ENCODE measurements at places on chromosomes 4 and X.

DNA sequence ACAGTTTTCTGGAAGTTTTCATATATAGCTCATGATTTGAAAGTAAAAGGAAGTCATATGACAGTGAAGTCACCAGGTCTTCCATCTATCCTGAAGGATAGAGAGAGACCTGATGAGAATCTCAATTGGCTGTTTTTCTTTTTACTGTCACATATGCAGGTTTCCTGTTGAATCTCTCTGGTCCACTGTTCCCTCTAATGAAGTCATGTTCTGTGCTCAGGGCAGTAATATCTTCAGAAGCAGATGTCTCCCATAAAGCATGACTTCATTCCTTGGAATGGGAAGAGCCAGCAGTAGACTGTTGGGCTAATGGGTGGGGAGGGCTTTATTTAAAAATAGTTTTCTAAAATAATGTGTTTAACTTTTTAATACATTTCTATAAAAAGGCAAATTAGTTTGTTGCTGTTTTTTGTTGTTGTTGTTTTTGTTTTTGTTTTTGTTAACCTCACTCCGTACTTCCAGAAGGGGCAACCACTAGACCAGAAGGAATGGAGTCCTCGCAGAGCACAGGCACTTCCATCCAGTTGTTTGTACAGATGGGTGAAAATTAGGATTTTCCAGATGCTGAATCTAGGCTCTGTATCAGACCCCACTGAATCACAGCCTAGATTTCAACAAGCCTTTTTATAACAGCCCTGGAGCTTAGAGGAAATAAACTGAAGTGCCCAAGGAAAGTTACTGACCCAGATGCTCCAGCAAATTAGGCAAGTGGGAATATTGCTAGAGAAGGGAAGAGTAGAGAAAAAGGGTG, 54.2 kb downstream of the AWAT2 start:
- ATAC-seq = no peak

DNA sequence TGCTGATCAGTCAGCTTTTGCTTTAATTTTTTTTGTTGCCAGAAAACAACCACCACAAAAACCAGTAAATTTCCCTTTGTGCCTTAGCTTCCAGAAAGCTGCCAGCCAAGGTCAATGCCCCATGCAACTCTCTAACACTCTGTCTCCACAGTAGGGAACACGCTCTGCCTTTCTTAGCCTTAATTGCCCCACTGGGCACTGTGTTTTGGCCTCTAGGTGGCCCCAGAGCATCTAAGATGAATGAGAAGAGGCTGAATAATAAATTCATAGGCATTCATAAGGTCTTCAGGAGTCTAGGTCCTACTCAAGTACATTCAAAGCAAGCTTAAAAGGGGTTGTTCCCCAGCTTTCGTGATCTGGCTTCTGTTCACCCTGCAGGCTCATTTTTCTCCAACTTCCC, 57.7 kb upstream of the PASD1 start:
- no peak for ATAC-seq

DNA sequence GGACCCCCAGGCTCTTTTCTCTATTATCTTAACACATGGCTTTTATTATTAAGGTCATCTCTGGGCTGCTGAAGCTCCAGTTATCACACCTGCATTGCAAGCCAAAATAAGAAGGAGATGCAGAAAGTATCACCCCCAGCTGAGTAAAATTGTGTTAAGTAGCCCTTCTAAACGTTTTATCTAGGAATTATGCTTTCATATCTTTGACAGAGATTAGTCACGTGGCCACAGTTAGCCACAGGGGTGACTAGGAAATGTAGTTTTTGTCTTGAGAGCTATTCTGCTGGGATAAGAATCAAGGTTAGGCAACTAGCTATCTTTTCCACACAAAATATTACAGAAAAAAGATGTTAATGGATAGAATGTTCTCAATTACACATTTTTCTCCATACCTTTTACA, 102.1 kb downstream of the ANXA3 start:
- no peak for ATAC-seq

GRCh38 chr4:6461301-6462165, 10.9 kb downstream of the PPP2R2C start:
- no peak for ATAC-seq
